ENCODE measurements at places on chromosomes 7 and 10.

- no peak for DNase-seq
Observed at GRCh38 chr10:96205580-96205979, 65.8 kb downstream of the BLNK start.

GRCh38 chr10:110632591-110633215, 11.4 kb upstream of the RBM20 start:
- DNase-seq: no peak

- DNase-seq: no peak
Observed at GRCh38 chr7:133550145-133550544, 297.3 kb downstream of the EXOC4 start.

DNA sequence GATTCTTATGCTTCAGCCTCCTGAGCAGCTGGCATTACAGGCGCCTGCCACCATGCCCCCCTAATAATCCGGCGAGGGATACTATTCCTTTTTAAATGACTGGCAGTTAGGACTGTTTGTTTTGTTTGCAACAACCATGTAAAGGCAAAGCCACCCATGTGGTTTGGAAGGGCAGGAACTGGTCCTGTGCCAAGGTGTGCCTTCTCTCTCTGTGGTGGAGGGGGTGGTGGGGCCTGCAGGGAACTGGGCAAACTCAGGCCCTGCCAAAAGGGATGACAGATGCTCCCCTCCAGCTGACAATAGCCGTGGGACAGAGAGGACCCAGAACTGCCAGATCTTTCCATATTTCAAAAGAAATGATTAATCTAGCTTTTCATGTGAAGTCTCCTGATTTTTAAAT, 23.5 kb upstream of the WAPL start:
- DNase-seq: no peak

GRCh38 chr10:117417196-117417595, 42.0 kb upstream of the PDZD8 start:
- DNase-seq: no peak

- DNase-seq: no peak
Observed at GRCh38 chr10:13684252-13684791, 97.6 kb downstream of the PRPF18 start.

DNA sequence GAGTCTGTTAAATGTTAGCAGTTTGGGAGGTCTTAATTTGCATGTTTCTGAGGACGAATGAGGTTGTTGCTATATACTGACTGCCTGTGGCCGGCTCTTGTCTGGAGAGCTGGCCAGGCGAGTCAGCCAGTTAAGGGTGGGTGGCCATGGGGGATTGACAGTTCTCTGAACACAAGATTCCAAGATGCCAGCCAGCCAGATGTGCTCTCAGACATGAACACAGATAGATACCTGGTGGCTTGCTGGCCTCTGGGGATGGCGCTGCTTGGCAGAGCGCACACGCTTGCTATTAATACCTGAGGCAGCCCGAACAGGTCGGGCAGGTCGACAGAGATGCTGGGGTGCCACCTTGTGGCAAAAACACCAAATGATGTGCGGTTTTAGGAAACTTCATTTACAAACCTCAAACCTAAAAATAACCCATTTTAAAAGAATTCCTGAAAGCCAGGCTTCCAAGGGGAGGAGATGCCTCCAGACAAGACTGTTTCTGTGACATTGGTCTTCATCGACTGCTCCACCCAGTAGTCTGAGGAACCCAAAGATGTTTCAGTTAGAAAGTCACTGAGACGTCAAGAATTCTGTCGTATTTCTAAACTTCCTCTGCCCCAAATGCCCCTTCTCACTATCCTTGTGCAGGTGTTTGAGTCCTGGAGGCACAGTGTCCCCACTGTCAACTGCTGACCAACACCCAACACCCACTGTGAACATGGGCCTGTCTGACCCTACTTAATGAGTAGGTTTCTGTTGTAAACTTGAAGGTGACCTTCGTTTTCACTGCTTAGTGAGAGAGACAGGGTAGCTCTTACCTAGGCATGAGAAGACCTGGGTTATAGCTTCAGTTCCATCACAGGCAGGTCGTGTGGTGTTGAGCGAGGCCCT, 123.4 kb downstream of the NT5C2 start:
- peak; percentile 52 for DNase-seq

GRCh38 chr10:127873901-127874470, 18.8 kb downstream of the CLRN3 start:
- DNase-seq: no peak

DNA sequence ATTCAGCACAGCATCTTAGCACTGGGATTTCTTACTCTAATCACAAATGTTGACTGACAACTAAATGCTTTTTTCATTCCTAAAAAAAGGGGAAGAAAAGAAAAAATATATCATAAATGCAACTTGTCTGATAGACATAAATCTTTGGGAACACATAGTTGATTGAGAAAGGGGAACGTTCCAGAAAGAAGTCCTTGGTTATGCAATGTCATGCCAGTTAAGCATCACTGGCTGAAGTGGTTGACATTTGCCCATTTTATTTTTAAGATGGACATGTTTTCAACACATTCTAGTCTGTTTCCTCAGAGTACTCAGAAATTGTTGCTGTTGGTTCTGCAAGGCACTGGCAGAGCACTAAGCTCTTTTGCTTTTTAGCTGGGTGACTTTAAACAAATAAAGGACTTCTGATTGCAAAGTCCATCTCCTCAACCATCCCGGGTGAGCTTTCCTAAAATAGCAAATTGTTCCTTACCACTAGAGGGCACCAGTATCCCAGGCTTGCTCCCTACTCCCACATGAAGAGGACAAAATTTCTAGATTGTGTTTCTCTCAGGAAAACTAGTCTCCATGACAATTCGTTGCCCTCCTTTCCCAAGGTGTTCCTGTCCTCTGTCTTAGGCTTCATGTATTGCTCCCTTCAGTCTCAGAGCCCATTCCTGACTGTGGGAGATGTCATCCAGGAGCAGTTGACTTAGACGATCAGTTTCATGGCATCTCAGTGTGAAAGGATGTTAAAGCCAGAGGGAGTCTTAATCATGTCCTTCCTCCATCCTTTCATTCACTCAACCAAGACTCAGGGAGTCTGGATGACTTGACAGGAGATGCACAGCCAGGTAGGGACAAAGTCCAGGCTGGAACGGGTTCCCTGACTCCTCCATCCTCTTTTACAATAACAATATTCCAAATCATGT, 23.9 kb downstream of the OPALIN start:
- peak; percentile 62 for DNase-seq

GRCh38 chr10:87861566-87861952, 1.8 kb downstream of the KLLN start:
- peak; percentile 74 for DNase-seq

GRCh38 chr10:27446091-27446918, 57.8 kb upstream of the RAB18 start:
- peak; percentile 48 for DNase-seq

- DNase-seq: no peak
Observed at GRCh38 chr10:62010366-62010765, 108.9 kb downstream of the ARID5B start.

- DNase-seq: no peak
Observed at GRCh38 chr10:97087296-97087695, 98.5 kb downstream of the SLIT1 start.

DNA sequence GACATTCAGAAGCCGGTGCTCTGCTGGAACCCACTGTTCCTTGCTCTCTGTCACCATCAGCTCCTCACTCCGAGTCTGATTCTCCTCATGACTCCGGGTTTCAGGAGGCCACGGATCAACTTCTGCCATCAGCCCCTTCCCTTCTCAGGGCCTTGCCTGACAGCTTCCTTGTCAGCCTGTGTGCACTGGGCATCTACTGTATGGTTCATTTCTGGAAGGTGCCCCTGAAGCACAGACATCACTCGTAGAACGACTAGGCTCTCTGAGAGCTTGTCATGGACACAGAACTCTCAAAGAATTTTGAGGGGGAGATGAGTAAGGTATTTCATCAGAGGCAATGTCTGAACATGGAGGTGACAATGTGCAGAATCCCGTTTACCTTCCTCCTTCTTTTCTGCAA, 396.1 kb downstream of the TNS3 start:
- no peak for DNase-seq

GRCh38 chr10:100887761-100888296, 24.9 kb upstream of the SLF2 start:
- no peak for DNase-seq

DNA sequence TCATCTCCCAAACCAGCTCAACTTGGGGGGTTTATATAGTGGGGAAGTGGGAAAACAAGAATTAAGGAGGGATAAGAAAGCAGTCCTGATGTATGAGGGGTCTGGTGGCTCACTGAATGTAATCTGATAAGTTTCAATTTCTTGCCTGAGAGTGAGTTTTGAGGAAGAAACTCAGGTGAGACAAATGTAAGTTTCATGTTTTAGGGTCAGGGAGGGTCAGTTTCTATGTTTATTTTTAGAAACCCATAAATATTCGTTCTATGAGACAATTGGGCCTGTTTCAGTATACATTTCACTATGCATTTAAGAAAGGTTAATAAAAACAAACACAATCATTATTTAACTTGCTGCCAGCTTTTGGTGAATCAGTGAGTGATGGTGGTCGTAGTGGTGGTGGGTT, 128.0 kb upstream of the MBL2 start:
- no peak for DNase-seq

- DNase-seq: no peak
Observed at GRCh38 chr10:102231357-102232318, 5.5 kb downstream of the ELOVL3 start.

DNA sequence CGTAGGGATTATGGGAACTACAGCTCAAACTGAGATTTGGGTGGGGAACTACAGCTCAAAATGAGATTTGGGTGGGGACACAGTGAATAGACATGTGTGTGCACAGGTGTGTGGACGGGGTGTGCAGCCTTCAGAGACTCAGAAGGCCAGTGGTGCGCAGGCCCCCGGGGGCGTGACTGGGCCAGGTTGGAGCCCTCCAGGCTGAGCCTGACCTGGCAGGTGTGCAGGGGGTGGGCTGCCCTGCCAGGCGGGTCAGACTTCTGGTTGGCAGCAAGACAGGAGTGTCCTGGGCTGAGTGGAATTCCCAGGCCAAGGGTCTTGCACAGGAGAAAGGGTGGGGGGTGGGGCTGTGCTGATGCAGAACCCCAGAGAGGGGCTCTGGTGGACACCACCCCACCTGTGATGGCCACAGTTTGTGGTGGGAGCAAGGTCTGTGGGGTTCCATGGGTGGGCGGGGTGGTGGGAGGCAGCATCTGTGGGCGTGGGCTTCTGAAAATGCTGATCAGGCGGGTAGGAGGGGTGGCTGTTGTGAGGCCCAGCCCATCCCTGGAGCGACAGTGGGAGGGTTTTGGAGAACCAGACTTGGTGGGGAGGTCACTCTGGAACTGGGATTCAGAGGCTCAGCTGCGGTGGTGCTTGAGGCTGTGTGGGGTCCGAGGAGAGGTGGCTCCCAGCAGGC, 29.3 kb upstream of the PSMG3 start:
- no peak for DNase-seq

DNA sequence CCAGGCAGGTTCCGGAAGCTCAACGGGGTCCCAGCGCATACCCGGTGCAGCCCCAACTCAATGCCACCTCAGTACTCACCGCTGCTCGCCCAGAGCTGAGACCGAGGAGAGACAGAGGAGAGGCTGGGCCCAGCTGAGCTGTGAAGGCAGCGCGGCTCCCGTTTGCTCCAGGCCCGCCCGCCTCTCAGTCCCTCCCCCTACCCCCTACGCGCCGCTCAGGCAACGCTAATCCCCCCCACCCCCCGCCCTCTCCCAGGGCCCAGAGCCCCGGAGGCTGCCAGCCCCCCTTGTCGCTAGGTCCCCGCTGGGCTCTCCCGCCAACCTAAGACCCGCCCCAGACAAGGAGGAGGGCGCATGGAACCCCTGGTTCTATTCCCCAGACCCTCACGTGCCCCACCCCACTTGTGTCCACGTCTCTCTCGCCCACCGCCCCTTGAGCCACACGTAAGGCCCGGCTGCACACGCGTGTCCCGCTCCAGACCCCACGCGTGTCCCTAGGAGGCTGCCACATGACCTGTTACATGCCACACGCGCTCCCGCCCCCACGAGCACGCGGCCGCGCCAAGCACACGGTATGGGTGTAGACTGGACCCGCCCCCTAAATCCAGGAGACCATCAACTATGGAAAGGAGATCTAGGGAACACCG, at the start of gene PSD:
TSS of gene PSD (minus strand) at position 164 of the 647 bp plus-strand sequence. CDS start 1,747 bp downstream, outside the sequence.
- DNase-seq: no peak

- DNase-seq: peak; percentile 33
Observed at GRCh38 chr10:80454513-80455460, 677 bp downstream of the TSPAN14 start.

- peak; percentile 61 for DNase-seq
Observed at GRCh38 chr7:154503962-154504550, 451.9 kb downstream of the DPP6 start.

- DNase-seq: no peak
Observed at GRCh38 chr10:79452174-79452611, 6.8 kb upstream of the ZCCHC24 start.

DNA sequence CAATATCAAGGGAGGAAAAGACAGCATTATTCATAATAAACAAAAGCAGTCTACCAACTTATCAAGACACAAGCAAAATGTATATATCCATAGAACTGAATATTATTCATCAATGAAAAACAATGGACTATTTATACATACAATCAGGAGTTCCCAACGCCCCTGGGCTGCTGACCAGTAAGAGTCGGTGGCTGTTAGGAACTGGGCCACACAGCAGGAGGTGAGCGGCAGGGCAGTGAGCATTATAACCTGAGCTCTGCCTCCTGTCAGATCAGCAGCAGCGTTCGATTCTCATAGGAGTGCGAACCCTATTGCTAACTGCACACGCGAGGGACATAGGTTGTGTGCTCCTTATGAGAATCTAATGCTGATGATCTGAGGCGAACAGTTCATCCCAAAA, 71.7 kb upstream of the GPR22 start:
- no peak for DNase-seq

- DNase-seq: no peak
Observed at GRCh38 chr10:29849126-29849833, 210.1 kb downstream of the JCAD start.

GRCh38 chr10:131858118-131858515, 42.7 kb upstream of the PPP2R2D start:
- no peak for DNase-seq

GRCh38 chr7:148521271-148521670, 69.3 kb upstream of the C7orf33 start:
- DNase-seq: no peak

GRCh38 chr10:121078672-121079102, 227.5 kb downstream of the WDR11 start:
- DNase-seq: peak; percentile 56

- DNase-seq: no peak
Observed at GRCh38 chr10:51532044-51532443, 167.4 kb downstream of the CSTF2T start.

- no peak for DNase-seq
Observed at GRCh38 chr7:29410996-29411395, 152.6 kb upstream of the PRR15 start.

Measured in LoVo (cell line).